Esophagus muscularis mucosa (tissue), 4 donors: ENCODE measurements at places on chromosomes 4 and X. TPM values are rescaled to one million over a fixed set of nuclear protein-coding genes. Genes with fewer than 3 reads are reported as not detected.

GRCh38 chr4:38819569-38819968, 15.0 kb upstream of the TLR1 start:
- DNase-seq: no peak
- H3K4me1 ChIP-seq: no peaks in the 10 kb centered on the region
- no peaks in the 10 kb centered on the region for H3K27me3 ChIP-seq
- no peak overlapping the region for H3K27ac ChIP-seq
- no peak overlapping the region for H3K4me3 ChIP-seq

GRCh38 chr4:26377328-26378311, 56.8 kb downstream of the RBPJ start:
- H3K4me1 ChIP-seq: peaks cover 57% of the 10 kb centered on the region
- DNase-seq: no peak
- no peak overlapping the region for H3K4me3 ChIP-seq
- H3K27ac ChIP-seq: no peak overlapping the region
- H3K36me3 ChIP-seq: no peaks in the 10 kb centered on the region

DNA sequence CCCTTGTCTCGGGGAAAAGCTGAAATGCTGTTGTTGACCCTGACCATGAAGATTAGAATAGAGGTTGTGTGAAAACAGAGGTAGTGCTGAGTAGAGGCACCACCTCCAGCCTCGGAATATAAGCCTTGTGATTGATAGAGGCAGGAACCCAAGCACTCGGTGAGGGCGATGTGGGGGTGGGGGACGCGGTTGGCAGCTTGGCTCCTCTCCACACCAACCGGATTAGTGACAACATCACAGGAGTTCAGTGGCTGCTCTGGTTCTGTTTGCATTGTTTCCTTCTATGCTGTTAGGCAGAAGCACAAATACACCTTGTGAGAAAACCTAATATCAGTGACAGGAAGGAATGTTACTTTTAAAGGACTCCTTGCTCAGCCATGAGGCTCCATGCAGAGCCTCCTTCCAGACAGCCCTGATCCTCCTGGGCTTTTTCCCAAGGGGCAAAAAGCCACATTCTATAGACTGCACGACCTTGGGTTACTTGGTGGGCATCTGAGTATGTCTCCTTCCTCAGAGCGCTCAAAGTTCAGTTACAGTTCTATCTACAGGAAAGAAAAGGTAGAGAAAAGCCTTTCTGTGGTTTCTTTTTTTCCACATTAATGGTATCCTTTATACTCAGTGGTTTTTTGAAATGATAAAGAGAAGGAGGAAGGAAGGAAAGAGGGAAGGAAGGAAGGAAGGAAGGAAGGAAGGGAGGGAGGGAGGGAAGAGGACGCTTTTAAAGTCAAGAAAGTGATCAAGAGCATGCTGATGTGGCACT, 150.4 kb upstream of the NOCT start:
- H3K36me3 ChIP-seq: no peaks in the 10 kb centered on the region
- H3K27ac ChIP-seq: no peak overlapping the region
- DNase-seq: no peak
- no peaks in the 10 kb centered on the region for H3K27me3 ChIP-seq

DNA sequence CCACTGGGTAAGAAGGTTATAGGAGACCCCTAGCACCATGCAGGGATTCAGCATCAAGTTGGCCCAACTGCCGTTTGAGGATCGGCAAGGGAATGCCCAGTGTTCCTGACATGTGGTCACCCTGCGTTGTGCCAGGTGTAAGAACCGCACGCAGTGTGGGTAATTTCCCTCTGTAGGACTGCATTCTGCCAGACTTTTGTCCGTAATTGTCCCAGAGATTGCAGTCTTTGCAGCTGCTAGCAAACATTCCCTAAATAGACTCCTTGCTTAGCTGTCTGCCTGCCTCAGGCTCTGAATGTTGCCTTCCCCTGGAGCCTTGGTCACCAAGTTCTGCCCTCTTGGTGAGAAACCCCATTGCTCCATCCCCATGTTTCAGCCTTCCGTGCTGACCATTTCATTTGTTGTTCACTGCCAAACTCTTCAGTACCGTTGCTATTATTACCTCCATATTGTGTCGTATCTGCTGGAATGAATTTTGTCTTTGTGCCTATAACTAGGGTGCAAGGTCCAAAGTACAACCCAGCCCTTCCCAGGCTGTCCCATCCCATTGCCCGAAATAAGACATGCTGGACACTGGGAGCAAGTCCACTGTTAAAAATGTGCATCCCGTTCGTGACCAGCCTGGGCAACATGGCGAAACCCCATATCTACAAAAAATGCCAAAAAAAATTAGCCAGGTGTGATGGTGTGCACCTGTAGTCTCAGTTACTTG, 53.8 kb upstream of the USP9X start:
- H3K36me3 ChIP-seq: no peaks in the 10 kb centered on the region
- no peaks in the 10 kb centered on the region for H3K27me3 ChIP-seq
- H3K4me3 ChIP-seq: no peak overlapping the region
- H3K27ac ChIP-seq: no peak overlapping the region
- peaks cover 16% of the 10 kb centered on the region for H3K4me1 ChIP-seq

DNA sequence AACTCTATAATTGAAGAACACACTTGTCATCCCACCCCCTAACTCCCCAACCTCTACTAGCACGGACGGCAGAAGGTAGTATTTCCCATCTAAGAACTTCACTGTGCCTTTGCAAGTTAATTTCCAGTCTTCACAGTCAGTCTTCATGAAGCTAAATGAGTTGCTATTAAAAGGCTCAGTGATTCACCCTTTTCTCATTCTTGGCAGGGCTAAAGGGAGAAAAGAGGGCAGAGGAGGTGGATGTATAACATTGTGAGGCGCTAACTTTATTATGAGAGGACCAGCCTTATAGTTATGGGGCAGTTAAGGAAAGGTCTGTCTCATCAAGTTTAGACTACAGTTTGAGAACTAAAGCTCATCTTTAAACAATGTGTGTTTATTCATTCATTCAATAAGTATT, 161.0 kb upstream of the S100G start:
- no peaks in the 10 kb centered on the region for H3K27me3 ChIP-seq
- no peak for DNase-seq
- H3K36me3 ChIP-seq: no peaks in the 10 kb centered on the region
- H3K27ac ChIP-seq: no peak overlapping the region
- H3K4me1 ChIP-seq: no peaks in the 10 kb centered on the region

DNA sequence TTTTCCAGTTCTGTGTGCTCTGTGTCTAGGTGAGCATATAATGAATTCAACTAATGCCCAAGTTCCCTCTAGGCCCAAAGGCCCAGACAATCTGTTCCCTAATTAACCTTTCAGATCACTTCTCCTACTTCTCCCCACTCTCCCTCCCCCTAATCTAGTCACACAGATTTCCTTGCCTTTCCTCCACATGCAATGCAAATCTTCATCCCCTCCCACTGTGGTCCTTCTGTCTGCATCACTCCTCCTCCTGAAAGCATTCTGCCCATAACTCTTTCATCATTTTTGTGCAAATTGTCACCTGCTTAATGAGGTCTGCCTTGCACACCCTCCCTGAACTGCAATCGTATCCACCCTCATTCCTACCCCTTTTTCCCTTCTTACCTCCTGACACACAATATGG, 346.6 kb downstream of the FBXO8 start:
- no peaks in the 10 kb centered on the region for H3K36me3 ChIP-seq
- no peaks in the 10 kb centered on the region for H3K27me3 ChIP-seq
- peak overlapping the region; percentile 72 for H3K27ac ChIP-seq
- H3K4me3 ChIP-seq: no peak overlapping the region

- H3K27me3 ChIP-seq: no peaks in the 10 kb centered on the region
- no peak overlapping the region for H3K27ac ChIP-seq
- H3K4me1 ChIP-seq: no peaks in the 10 kb centered on the region
- H3K4me3 ChIP-seq: no peak overlapping the region
- no peaks in the 10 kb centered on the region for H3K36me3 ChIP-seq
These were observed 80.1 kb downstream of the PJA1 start for GRCh38 chrX:69085151-69085550.

DNA sequence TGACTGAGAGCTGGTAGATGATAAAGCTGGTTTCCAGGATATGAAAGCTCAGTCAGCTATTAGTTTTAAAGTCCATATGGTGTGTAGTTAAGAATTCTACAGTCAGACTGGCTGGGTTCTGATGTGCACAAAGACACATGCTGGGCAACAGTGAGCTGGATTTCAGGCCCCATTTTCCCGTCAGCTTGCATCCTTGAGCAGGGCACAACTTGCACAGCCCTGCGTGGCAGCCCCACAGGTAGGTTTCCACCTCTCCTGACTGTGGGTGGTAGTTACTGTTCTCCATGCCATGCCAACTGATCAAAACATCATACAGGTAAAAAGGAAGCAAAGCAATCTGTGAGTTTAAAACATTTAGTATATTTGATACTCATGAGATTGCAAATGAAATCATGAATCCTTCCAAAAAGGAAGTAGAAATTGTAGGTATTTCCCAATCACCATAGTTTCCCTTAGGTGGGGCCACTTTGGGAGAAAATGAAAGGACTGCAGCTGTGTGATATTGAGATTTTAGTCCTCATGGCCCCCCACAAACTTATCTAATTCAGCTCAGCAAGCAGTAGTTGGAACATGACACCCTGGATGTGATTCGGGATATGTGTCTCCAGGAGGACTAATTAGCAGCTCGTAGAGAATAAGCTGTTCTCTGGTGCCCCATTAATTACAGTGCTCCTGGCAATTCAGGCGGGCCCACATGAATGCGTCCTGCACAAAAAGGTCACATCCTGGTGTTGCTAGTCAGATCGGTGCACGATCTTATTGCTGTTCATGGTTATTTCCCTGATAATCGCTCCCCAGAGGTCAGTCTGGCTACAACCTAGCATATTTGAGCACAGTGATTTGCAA, 42.4 kb upstream of the NOCT start:
- no peak overlapping the region for H3K27ac ChIP-seq
- H3K27me3 ChIP-seq: no peaks in the 10 kb centered on the region
- no peak overlapping the region for H3K4me3 ChIP-seq
- H3K4me1 ChIP-seq: no peaks in the 10 kb centered on the region
- H3K36me3 ChIP-seq: no peaks in the 10 kb centered on the region

DNA sequence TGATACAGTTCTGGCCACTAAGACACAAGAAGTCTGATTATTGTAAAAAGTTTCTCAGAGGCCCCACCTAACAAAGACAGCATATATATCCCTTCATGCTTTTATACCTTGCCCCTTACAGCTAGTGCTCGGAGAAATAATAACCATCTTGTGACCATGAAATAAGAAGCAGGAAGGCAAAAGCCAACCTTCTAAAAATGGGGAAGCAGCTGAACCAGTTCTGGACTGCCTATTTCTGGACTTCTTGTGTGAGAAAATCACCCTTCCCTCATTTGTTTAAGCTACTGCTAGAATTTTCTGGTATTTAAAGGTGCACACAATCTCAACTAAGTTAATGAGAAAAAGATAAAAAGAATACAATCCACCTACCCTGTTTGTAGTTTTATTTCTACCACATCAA, 87.5 kb downstream of the CNOT6L start:
- no peak overlapping the region for H3K27ac ChIP-seq
- H3K4me3 ChIP-seq: no peak overlapping the region
- H3K4me1 ChIP-seq: peaks cover 2% of the 10 kb centered on the region
- no peak for DNase-seq

DNA sequence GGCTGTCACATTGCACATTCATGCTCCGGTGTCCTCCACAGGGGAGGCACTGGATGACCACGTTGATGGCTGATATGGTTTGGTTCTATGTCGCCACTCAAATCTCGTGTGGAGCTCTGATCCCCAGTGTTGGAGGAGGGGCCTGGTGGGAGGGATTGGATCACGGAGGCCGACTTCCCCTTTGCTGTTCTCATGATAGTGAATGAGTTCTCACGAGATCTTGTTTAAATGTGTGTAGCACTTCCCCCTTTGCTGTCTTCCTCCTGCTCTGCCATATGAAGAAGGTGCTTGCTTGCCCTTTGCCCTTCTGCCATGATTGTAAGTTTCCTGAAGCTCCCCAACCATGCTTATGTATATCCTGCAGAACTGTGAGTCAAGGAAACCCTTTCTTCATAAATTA, 22.3 kb upstream of the NAT8L start:
- H3K4me3 ChIP-seq: no peak overlapping the region
- no peaks in the 10 kb centered on the region for H3K36me3 ChIP-seq
- H3K27ac ChIP-seq: no peak overlapping the region
- H3K27me3 ChIP-seq: peaks cover 49% of the 10 kb centered on the region
- no peak for DNase-seq

GRCh38 chr4:112861691-112862674, 187.5 kb upstream of the ANK2 start:
- peak overlapping the region; percentile 62 for H3K27ac ChIP-seq
- no peak overlapping the region for H3K4me3 ChIP-seq
- H3K4me1 ChIP-seq: peaks cover 31% of the 10 kb centered on the region
- no peak for DNase-seq

DNA sequence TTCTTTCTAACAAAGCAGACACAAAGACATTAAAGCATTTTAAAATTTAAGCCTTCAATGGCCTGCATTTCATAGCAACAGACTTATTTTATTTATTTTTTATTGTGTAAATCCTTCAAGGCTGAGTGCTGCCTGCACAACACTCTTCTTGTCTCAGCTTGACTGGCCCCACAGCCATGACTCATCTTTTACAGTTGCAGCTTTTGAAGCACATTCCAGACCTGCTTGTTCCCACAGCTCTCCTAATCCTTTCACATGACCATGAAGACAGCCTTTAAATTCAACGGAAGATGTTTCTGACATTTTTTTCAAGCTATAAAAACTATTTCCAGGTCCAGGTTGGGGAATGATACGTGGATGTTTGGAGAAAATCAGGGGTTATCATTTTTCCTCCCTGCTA, 276.9 kb upstream of the TACR3 start:
- H3K4me1 ChIP-seq: no peaks in the 10 kb centered on the region
- no peak for DNase-seq
- no peak overlapping the region for H3K27ac ChIP-seq
- no peaks in the 10 kb centered on the region for H3K36me3 ChIP-seq
- no peaks in the 10 kb centered on the region for H3K27me3 ChIP-seq
- H3K4me3 ChIP-seq: no peak overlapping the region

- DNase-seq: no peak
- H3K27ac ChIP-seq: no peak overlapping the region
- H3K4me1 ChIP-seq: no peaks in the 10 kb centered on the region
These were observed 1072.3 kb downstream of the RAPGEF2 start for GRCh38 chr4:160175064-160175643.

DNA sequence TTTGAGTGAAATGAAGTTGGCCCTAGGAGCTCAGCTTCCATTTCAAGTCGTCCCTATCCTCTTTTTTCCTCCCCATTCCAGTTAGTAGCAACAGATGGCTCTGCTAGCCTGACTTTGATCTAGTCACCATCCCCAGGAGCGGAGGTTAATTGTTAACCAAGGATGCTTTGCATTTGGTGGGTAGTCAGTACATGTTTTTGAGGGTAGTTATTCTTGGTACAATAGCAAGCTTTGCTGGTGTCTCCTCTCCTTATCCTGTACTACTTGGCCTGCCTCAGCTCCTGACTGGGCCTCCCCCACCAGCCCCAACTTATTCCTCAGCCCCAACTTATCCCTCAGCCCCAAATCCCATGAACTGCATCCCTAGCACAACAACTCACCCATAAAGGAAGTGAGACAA, 14.8 kb upstream of the RTL5 start:
- H3K27ac ChIP-seq: no peak overlapping the region
- no peaks in the 10 kb centered on the region for H3K4me1 ChIP-seq
- peaks cover 4% of the 10 kb centered on the region for H3K36me3 ChIP-seq
- no peaks in the 10 kb centered on the region for H3K27me3 ChIP-seq

HHIP gene
- total RNA-seq: 0.13 TPM

CTAG1B gene
- not detected for total RNA-seq

PPARGC1A gene
- total RNA-seq: 22.8 TPM

TDO2 gene
- not detected for total RNA-seq

NEIL3 gene
- total RNA-seq: 0.11 TPM

SUPT20HL2 gene
- total RNA-seq: not detected

EGFL6 gene
- not detected for total RNA-seq
